Peyer's patch (tissue), 4 donors: ENCODE measurements at places on chromosomes 3 and 15. TPM values are rescaled to one million over a fixed set of nuclear protein-coding genes. Genes with fewer than 3 reads are reported as not detected.

DNA sequence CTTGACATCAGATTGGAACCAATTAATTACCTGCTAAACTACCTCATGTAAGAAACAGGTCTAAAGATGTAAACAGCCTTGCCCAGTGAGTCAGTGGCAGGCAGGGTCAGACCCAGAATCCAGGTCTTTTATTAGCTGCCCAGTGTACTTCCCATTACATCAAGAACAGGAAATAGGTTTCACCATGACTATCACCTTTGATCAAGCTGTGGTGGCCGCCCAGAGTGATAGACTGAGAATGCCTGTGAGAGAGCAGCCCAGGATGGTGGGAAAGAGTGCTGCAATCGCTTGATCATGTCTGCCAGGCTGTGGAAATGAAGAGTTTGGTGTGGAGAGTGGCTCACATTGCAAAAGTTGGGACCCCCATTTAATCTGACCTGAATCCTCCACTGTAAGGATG is 61.3 kb upstream of the PIAS1 start:
- no peak overlapping the region for H3K4me3 ChIP-seq
- no peak for DNase-seq
- no peaks in the 10 kb centered on the region for H3K36me3 ChIP-seq

DNA sequence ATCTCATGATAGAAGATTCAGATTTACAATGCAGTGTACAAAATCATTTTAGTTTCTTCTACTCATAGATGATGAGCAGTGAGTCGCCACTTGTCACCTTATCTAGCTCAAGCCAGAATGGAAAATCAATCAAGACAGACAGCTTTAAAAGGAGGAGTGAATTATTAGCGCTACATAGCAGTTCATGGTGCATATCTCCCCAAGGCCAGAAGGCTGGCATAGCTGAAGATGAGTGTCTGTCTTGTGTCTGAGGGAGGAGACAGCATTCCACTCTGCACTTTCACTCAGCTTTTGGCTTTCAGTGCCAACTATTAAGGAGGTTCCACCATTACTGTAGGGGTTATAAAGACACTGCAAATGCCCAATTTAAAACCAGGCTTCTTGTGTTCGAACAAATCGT is 804.1 kb upstream of the LMCD1 start:
- no peaks in the 10 kb centered on the region for H3K36me3 ChIP-seq
- H3K27ac ChIP-seq, result no peak overlapping the region
- no peaks in the 10 kb centered on the region for H3K27me3 ChIP-seq
- H3K4me1 ChIP-seq, result no peaks in the 10 kb centered on the region
- no peak overlapping the region for H3K4me3 ChIP-seq
- no peak for DNase-seq

The CHRNA5 gene
- total RNA-seq, result 0.38 TPM

DNA sequence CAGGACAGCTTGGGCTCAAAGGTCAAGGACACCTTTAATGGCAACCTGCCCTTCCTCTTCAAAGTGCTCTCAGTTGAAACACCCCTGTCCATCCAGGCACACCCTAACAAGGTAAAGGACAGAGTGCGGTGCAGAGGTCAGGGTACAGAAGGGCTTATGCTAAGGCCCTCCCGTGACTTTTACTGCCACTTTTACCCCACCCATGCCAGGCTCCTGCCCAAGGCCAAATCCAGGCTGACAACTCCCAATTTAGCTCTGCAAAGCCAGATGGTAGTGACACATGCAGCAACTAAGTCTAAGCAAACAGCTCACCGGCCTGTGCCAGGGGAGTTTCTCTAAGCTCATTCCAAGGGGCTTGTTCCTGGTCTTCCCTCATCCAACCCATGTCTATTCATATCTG is 1.6 kb downstream of the MPI start:
- peak; percentile 92 for DNase-seq
- peaks cover 40% of the 10 kb centered on the region for H3K4me1 ChIP-seq
- H3K4me3 ChIP-seq, result no peak overlapping the region
- peaks cover 19% of the 10 kb centered on the region for H3K36me3 ChIP-seq
- peak overlapping the region; percentile 71 for H3K27ac ChIP-seq

- peak overlapping the region; percentile 75 for H3K27ac ChIP-seq
- no peak for DNase-seq
Measured at GRCh38 chr3:154123906-154124305, 2.7 kb downstream of the ARHGEF26 start.

DNA sequence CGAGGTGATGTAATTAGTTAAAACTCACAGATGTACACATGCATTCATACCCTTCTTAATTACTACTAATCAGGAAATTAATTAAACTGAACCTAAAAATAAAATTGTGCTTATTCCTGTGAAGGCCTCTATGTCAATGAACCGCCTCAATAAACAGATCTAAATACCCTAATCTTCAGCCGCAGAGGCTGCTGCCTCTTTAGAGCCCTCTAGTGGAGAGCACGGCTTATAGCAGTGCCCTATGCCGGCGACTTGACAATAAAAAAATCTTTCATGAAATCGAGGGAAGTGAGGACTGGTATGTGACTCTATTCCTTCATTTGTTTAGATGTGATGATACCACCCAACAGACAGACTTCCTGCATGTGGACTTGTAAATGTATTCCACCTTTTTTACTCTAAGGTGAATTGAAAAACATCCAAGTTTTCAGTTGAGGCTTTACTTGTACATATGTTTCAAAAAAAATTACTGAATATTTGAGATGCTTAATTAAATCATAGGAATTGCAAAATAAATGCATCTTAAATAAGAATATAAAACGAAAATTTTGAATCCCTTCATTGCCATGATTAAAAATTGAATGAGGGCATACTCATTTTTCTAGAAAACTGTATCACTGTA is 8.3 kb upstream of the EPHA3 start:
- H3K4me1 ChIP-seq, result no peaks in the 10 kb centered on the region
- no peaks in the 10 kb centered on the region for H3K36me3 ChIP-seq
- H3K27me3 ChIP-seq, result no peaks in the 10 kb centered on the region
- H3K4me3 ChIP-seq, result no peak overlapping the region
- H3K27ac ChIP-seq, result no peak overlapping the region
- peak; percentile 71 for DNase-seq

DNA sequence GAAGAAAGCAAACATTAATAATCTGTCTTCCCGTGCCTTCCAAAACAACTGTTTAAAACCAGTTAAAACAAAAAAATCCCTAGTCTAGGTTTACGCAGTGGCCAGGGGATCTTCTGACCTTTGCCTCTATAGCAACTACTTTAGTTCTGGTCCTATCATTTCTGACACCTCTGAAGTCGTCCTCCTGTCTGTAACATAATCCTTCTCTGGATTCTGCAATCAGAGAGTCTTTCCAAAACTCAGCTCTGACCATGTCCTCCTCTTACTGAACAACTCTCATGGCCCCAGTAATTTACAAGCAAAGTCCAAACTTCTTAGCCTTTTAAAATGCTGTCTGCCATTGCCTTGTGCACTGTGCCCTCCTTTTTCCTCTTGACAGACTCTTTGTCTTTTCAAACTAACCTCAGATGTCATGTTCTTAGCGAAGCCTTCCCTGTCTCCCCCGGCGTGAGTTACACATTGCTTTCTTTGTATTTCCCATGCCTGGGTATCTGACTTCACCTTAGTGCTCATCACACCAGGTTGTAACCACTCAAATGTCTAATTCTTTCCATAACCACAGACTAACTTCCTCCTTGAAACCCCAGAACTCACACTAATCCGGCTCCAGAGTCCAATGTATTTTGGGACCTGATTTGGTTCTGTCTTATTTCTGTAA is 105.2 kb upstream of the BNIP2 start:
- no peaks in the 10 kb centered on the region for H3K36me3 ChIP-seq
- no peak overlapping the region for H3K27ac ChIP-seq
- no peak for DNase-seq
- no peak overlapping the region for H3K4me3 ChIP-seq
- H3K27me3 ChIP-seq, result no peaks in the 10 kb centered on the region

The NANOGP8 gene
- total RNA-seq, result not detected

DNA sequence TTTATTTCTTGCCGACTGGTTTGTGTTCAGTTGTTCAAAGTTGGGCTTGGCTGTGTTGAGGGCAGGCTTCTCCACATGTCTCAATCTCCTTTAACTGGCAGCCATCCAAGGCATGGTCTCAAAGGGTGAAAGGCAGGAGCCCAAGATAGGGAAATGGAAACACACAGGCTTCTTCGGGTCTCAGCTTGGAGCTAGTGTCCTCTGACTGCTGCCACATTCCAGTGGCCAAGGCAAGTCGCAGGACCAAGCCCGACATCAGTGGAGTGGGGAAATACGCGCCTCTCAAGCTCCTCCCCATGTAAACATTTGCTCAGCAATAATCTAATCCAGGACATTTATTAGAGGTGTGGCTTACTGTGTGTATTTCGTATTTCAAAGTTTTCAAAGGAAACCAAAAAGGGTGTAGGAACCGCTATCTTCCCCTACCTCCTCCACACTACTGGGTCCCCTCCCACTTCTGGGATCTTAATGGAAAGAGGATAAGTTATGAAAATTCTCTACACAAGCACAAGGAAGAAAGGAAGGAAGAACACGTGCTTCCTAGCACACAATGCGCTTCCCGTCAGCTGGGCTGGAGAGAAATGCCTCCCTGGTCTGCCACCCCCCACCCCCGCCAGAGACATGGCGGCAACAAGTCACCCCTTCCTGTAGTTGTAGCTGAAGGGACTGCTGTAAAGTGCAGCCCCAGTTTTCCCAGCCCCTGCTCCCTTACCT is 181.7 kb downstream of the FAM43A start:
- no peaks in the 10 kb centered on the region for H3K27me3 ChIP-seq
- no peaks in the 10 kb centered on the region for H3K36me3 ChIP-seq
- H3K4me3 ChIP-seq, result no peak overlapping the region

- H3K27me3 ChIP-seq, result no peaks in the 10 kb centered on the region
- H3K27ac ChIP-seq, result no peak overlapping the region
- DNase-seq, result no peak
- H3K36me3 ChIP-seq, result no peaks in the 10 kb centered on the region
- H3K4me1 ChIP-seq, result no peaks in the 10 kb centered on the region
Measured at GRCh38 chr15:98610991-98611390, 37.3 kb upstream of the IGF1R start.

- no peak overlapping the region for H3K27ac ChIP-seq
- H3K27me3 ChIP-seq, result no peaks in the 10 kb centered on the region
- H3K36me3 ChIP-seq, result no peaks in the 10 kb centered on the region
- no peak for DNase-seq
Measured at GRCh38 chr3:191568206-191568605, 107.2 kb downstream of the PYDC2 start.

DNA sequence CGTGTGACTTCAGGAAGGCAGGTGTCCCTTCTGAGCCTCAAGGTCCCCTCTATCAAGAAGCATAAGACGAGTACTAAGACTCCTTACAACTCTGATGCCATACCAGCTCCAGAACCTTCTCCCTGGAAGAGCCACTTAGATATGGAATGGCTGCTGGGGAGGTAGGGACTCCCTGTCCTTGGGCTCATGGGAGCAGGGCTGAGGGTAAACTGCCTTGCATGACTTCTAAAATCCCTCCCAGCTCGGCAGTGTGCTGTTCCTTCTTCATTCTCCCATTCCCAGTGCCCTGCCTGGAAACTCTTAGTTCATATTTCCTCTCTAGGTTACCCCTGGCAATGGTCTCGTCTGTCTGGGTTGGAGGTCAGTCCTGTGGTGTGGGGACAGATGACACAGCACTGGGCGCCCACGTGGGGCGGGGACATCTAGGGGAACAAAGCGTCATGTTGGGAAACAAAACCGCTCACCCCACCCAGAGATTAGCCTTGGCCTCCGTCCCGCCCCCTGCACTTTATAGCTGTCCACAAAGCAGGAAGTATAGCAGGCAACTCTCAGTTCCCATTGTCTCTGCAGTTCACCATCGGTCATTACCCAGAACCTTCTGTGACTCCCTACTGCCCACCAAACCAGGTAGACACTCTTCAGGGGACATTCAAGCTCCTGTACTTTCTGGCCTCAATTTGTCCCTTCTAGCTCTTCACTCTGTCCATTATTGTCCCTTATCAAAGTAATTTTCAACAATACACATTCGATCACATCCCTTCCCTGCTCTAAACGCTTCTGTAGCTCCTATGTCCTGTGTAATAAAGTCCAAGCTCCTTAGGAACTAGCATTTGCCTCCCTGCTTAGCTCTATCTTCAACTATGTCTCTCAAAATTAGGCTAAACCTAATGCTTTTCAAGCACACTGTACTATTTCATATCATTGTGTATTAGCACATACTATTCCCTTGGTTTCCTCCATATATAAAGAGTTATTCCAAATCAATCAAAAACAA is 73.8 kb downstream of the IQSEC1 start:
- no peaks in the 10 kb centered on the region for H3K4me1 ChIP-seq
- H3K4me3 ChIP-seq, result no peak overlapping the region
- no peaks in the 10 kb centered on the region for H3K36me3 ChIP-seq
- H3K27me3 ChIP-seq, result no peaks in the 10 kb centered on the region
- peak overlapping the region; percentile 68 for H3K27ac ChIP-seq

The TM4SF1 gene
- total RNA-seq, result 26.8 TPM

- no peak for DNase-seq
- no peaks in the 10 kb centered on the region for H3K4me1 ChIP-seq
- H3K27ac ChIP-seq, result no peak overlapping the region
- H3K4me3 ChIP-seq, result peak overlapping the region; percentile 49
Measured at GRCh38 chr3:165196577-165197480, 645 bp upstream of the SLITRK3 start.

DNA sequence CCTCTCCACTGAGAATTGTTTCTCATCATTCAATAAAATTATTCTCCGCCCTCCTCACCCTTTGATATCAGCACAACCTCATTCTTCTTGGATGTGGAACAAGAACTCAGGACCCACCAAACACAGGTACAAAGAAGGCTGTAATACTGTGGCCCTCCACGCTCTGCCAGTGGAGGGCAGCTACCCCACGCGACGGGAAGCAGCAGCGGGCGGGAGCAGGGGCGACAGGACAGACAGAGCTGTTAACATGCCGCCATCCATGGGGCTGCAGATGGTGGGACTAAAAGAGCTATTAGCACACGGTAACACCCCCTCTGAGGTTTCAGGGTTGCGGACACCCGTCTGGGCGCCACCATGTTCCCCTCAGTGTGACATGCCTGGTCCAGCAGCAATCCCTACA is 37.5 kb downstream of the EMC4 start:
- H3K27ac ChIP-seq, result no peak overlapping the region
- no peak for DNase-seq
- H3K4me1 ChIP-seq, result no peaks in the 10 kb centered on the region
- H3K27me3 ChIP-seq, result no peaks in the 10 kb centered on the region
- no peaks in the 10 kb centered on the region for H3K36me3 ChIP-seq

GRCh38 chr3:110301781-110302180 is 769.8 kb upstream of the NECTIN3 start:
- H3K27me3 ChIP-seq, result no peaks in the 10 kb centered on the region
- H3K4me3 ChIP-seq, result no peak overlapping the region
- no peaks in the 10 kb centered on the region for H3K4me1 ChIP-seq
- DNase-seq, result no peak
- H3K36me3 ChIP-seq, result no peaks in the 10 kb centered on the region

GRCh38 chr3:123143669-123144411 is 57.9 kb upstream of the SEC22A start:
- peak overlapping the region; percentile 53 for H3K27ac ChIP-seq
- no peaks in the 10 kb centered on the region for H3K27me3 ChIP-seq
- H3K4me1 ChIP-seq, result no peaks in the 10 kb centered on the region
- no peak overlapping the region for H3K4me3 ChIP-seq
- H3K36me3 ChIP-seq, result no peaks in the 10 kb centered on the region
- DNase-seq, result no peak

GRCh38 chr3:123711356-123711755 is 126.5 kb upstream of the HACD2 start:
- DNase-seq, result no peak
- no peak overlapping the region for H3K4me3 ChIP-seq
- H3K27ac ChIP-seq, result no peak overlapping the region
- no peaks in the 10 kb centered on the region for H3K27me3 ChIP-seq
- H3K4me1 ChIP-seq, result no peaks in the 10 kb centered on the region

The LDHAL6B gene
- total RNA-seq, result not detected
